HEK293T (cell line): ENCODE measurements at places on chromosomes 7 and 10.

DNA sequence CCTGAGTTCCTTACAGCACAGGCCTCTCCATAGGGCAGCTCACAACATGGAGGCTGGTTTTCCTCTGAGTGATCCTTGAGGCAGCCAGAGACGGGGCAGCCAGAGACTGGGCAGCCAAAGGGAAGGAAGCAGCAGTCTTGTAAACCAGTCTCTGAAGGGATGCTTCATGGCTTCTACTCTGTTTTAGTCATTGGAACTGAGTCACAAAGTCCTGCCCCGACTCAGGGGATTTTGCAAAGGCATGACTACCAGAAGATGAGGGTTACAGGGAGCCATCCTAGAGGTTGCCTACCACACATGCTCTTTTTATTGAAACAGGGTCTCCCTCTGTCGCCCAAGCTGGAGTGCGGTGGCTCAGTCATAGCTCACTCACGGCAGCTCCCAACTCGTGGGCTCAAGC is 44.4 kb upstream of the COMMD3 start:
- DNase-seq: no peak

GRCh38 chr7:36677769-36678437 is 46.4 kb downstream of the AOAH start:
- no peak for DNase-seq

GRCh38 chr10:49089152-49089551 is 26.2 kb downstream of the VSTM4 start:
- DNase-seq: no peak

- DNase-seq: no peak
Observed at GRCh38 chr10:114544045-114544659, 113.9 kb downstream of the ABLIM1 start.

- no peak for DNase-seq
Observed at GRCh38 chr7:83791737-83792136, 142.8 kb upstream of the SEMA3E start.

DNA sequence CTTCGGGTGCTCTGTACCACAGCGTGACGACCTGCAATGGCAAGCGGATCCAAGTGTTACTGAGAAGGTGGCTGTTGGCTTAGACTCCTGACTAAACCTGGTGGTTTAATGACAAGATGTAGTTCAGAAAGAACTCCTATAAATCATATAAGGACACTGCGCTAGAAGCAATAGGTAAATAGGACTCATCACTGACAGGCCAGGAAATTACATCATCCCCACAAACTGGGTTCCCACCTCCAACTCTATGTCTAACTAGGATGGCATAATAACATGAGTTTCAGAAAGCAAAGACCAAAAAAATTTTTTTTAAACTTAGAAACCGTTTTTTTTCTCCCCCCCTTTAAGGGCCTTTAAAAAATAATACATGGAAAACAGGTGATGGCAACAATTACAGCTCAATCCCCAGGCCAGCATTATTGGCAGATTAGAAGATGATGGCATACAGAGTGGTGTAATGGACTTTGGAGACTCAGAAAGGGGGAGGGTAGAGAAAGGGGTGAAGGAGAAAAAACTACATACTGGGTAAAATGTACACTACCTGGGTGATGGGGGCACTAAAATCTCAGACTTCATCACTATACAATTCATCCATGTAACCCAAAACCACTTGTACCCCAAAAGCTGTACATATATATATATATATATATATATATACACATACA is 81.4 kb upstream of the FAM133B start:
- no peak for DNase-seq

GRCh38 chr7:26949319-26949718 is 84.9 kb upstream of the SKAP2 start:
- no peak for DNase-seq

DNA sequence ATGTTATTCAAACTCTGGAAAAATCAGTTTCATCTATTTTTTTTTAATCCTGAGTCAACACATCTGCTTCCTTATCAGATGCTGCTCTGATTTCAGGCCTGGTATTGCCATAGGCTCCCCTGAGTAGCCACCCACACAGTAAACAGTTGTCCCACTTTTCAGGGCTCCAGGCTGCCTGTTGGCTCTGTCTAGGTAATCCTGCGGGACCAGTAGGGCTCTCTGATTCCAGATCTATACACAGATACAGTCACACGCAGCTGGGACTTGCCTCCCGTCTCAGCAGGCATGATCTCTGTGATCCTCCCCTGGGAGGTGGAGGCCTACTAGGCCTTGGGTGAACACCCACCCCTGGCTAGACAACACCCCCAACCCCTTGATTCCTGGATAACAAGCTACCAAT is 206.1 kb downstream of the CREB5 start:
- peak; percentile 12 for DNase-seq

GRCh38 chr7:30984359-30985107 is 20.8 kb downstream of the GHRHR start:
- no peak for DNase-seq

DNA sequence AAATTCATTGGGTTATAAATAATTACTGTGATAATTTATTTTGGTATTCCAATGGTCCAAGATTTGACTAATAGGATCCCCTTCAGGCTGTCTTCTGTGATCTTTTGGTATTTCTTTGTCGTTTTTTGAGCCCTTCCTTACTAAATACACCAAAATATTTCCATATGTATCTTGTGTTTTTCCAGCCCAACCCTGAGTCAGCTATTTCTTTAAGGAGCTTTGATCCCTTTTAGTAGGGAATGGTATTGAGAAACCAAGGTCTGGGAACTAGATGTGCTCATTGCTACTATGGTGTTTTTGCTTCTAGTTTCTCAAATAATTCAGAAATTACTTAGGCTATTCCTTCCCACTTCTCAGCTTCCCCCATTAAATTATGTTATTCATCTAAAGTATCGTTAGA is 15.3 kb downstream of the NHLRC2 start:
- DNase-seq: no peak

DNA sequence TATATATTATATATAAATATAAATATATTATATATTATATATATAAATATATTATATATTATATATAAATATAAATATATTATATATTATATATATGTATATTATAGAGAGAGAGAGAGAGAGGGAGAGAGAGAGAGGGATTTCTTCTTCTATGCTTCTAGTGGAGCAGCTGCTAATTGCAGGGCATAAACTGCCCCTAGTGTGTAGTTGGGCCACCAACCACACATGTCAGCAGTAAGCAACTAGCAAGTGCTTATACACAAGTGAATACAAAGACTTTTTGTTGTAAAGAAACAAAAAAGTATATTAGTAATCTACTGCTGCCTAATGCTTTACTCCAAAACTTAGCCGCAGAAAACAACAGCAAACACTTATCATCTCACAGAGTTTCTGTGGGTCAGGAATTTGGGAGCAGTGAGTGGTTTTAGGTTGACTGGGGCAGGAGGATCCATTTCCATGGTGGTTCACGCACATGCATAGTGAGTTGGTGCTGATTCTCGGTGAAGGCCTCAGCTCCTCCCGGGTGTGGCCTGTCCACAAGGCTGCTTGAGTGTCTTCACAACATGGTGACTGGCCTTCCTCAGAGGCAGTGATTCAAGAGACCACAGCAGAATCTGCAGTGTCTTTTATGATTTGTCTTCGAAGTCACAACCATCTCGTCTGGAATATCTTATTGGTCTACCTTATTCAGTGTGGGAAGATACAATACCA is 25.5 kb upstream of the BAG3 start:
- DNase-seq: no peak

- peak; percentile 17 for DNase-seq
Observed at GRCh38 chr10:34305189-34305588, 509.9 kb downstream of the PARD3 start.
